NCI-H1436 treated with DMSO at 0.1 percent for 48 hours (cell line): ENCODE measurements at places on chromosomes 12 and 14.
A peak's percentile ranks its signal among the peaks of the same experiment; 100 is the strongest.

- no peak for DNase-seq
Observed at GRCh38 chr12:79331870-79332269, 358.9 kb downstream of the PAWR start.

GRCh38 chr12:132547205-132547740 lies 57.3 kb downstream of the FBRSL1 start:
- DNase-seq = no peak

DNA sequence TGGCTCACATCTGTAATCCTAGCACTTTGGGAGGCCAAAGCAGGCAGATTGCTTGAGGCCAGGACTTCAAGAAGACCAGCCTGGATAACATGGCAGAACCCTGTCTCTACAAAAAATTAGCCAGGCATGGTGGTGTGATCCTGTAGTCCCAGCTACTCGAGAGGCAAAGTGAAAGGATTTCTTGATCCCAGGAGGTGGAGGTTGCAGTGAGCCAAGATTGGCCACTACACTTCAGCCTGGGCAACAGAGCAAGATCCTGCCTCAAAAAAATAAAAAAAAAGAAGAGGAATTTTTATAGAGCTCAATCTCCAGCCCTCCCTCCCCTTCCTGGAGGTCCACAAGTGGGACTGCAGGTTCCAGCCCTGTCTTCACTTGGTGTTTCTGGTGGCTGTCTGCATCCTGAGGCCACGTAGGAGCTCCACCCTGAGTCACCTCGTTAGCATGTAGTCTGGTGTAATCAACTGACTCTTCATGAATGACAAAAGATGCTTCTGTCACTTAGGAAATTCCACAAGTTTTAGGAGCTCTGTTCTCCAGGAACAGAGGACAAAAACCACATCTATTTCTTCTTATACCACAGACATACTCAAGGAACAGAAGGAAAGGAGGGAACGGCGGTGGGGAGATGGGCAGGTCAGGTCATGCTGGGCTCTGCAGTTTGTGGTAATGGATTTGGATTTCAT lies 16.2 kb downstream of the CCDC62 start:
- no peak for DNase-seq

DNA sequence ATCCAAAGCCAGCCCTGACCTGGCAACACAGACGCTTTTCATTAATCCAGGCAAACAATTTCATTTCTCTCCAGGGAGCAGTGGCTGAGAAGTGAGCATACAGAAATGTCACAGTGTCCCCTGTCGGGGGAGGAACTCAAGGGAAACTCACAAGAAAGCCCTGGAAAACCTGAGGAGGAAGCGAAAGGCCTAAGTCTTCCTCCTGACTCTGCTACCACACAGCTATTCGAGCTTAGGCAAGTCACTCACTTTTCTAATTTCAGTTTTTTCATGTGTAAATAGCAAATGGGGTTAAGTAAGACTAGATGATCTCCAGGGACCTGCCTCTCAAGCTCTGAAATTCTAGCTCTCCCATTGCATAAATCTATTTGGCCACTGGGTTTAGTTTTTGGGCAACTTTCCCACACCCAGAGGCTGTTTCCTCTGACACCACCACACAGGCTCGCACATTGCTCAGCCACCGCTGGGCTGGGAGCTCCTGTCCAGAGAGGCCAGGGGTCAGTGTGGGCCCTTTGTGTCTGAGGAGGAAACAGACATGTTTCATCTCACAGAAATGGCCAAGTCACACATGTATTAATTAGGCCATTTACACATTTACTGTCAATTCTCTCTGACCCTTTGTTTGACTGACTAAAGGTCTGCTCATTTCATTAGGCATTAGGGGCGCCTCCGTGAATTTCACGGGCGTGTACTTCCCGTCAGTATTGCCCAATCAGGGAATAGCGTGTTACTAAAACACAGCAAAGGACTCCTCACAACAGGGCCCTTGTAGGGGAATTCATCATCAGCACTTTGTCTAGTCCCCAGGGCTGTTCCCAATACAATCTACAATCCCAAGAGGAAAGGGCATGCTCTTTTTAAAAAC lies 9.8 kb upstream of the PNMA1 start:
- DNase-seq = peak; percentile 9

DNA sequence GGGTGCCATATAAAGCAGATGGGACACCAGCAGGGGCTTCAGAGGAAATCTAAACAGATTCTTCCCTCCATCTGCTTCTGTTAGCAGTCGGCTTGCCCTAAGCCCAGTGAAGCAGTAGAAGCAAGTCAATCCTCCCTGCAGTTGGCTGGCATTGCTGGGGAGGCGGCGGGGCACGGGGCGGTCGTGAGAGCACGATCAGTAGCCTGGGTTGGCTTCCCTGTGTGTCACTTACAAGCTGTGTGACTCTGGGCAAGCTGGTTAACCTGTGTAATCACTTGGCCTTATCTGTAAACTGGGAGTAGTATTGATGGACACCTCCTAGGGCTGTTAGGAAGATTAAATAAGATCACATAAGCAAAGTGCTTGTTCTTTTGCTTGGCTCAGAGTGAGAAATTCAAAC lies 19.4 kb downstream of the MYRFL start:
- DNase-seq = no peak

DNA sequence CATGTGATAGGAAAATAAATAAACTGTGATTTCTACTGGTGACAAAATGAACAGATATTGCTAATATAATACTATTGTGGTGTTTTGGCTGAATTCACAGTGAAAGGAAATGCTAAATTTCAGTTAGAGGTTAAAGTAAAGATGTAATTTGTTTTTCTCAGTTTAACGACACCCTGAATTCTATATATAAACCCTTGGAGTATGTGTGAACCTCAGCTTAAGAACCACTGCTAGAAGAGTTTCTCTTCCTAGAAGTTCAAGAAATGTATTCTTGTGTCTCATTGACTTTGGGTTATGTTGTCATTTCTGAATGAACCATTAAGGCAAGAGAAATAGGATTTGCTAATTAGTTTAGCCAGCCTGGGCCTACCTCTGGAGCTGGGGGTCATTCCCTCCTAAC lies 8.2 kb downstream of the FBXO34 start:
- DNase-seq = no peak

GRCh38 chr12:91100906-91101305 lies 10.4 kb downstream of the LUM start:
- no peak for DNase-seq

DNA sequence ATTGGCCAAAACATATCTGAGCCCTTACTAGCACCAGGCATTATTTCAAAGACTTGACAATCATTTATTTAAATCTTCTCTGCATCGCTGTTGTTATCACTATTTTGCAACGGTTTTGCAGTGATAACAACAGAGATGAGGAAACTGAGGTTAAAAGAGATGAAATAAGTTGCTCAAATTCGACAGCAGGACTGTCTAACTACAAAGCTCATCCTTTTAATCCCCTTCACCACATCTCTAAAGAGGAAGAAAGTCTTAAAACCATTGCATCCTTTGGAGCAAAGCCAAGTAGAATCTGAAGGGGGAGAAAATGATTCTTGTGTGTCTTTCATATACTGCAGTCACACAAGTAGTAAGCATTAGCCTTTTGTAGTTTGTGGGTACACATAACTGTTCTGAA lies 14.8 kb upstream of the ETNK1 start:
- DNase-seq = no peak

DNA sequence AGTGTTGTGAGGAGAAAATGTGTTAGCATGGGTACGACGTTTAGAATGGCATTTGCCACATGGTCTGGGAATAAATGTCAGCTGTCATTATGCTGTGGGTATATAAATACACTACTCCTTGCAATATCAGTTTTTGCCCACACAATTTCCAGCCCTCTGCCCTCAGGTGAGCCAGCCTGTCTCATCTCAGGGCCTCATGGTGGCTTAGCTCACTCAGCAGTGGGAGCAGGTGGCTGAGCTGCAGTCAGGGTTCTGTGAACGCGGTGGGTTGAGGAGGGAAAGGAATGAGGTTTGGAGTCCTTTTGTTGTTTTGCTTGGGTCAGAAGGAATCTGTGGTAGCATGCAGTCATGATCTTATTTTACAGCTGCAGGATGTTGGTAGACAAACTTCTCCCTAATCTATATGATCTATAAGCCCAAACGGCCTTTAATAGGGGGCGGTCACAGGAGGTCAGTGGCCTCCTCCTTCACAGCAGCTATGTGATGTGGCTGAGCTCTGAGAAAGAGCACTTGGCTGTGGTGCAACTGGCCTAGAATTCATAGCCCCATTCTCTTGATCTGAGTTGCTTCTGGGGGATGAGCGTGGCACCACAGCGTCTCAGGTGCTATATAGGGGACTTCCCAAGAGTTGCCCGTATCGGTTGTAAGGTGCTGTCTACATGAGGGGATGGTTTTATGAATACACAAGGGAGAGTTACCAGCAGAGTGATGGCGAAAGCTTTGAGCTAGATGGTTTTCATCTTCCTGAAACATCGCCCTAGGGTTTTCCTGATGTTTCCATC lies 27.8 kb upstream of the KCNA5 start:
- DNase-seq = no peak

DNA sequence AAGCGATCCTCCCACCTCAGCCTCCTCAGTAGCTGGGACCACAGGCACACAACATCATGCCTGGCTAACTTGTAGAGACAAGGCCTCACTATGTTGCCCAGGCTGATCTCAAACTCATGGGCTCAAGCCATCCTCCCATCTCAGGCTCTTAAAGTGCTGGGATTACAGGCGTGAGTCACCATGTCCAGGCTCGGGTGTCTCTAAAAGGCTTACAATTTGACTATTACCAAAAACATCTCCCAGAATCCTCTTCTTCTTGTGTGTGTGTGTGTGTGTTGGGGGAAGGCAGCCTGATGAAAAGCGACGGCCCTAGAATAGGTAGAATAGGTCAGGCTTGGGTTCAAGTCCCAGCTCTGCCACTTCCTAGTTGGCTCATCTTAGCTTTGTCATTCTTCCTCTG lies 16.8 kb downstream of the MSI1 start:
- DNase-seq = no peak

DNA sequence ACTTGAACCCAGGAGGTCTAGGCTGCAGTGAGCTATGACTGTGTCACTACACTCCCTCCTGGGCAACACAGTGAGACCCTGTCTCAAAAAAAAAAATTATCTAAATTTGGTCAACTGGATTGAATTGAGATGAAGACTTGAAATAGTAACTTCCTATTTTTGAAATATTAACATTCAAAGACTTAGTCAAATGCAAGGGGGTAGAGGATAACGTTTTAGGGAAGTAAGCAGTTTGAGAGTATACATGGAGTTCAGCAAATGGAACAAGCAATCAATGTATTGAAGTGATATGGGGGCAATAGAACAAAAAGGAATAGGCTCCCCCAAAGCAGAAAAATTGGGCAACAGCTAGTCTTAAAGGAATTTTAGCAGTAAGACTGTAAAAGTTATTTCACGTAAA lies 4.6 kb upstream of the MFAP5 start:
- no peak for DNase-seq

DNA sequence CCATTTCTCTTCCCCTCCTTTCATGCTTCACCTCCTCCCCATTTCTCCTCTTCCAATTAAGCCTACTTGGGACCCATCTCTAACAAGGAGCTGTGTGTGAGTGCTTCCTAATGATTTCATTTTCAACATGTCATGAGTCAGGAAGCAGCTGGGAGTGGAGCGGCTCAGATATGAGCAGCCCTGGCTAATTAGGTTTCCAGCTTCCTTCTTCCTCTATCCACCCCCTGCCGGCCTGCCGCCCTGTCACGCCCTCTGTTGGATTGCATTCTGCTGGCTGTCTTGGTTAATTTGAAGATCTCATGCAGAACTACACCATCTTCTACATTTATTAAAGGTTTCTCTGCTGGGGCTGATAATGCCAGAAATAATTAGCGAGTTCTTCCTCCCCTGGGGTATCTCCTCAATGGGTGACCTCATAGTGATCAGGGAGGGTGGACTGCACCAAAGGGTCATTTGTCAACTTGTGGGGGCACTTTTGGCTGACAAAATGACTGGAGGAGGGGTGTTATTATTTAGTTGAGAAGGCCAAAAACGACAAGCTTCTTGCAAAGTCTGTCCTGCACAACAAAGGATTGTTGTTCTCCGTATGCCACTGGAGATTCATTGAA lies 300.9 kb upstream of the SRRM4 start:
- DNase-seq = no peak

- no peak for DNase-seq
Observed at GRCh38 chr14:52253503-52253902, 14.0 kb upstream of the PTGDR start.

- no peak for DNase-seq
Observed at GRCh38 chr14:49464885-49465284, 121.3 kb downstream of the RPS29 start.

DNA sequence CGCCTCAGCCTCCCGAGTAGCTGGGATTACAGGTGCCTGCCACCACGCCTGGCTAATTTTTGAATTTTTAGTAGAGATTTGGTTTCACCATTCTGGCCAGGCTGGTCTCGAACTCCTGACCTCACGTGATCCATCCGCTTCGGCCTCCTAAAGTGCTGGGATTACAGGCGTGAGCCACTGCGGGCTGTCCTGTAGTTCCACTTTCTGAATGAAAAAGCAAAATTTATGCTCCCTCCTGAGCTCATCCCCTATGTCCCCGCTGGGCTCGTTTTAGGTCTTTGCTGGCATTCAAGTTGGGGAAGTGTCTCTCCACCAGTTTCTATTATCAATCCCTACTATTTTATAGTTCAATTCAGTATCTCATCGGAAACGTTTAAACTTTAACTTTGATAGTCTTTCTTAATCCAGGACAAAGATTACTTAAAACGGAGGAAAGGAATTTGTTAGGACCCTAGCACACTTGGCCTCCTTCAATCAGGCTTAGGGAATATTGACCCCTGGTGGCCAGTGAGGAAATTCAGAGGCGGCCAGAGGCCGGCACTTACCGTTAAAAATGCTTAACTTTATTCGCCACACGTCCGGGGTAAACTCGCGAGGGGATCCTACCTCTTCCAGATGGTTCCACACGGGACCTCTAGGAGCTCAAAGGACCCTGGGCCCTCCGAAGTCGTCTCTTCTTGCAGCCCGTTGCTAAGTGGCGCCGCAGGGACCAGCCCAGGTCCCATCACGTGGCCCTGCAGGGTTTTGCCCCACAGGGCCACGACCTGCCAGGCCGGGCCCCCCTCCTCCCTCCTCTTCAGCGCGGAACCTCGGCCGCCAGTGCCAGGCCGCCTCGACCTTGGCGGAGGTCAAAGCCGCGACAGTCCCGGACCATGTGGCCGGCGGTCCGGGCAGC lies 11.4 kb upstream of the DNAL1 start:
- no peak for DNase-seq

- no peak for DNase-seq
Observed at GRCh38 chr12:133130808-133131128, 341 bp downstream of the ZNF10 start.

DNA sequence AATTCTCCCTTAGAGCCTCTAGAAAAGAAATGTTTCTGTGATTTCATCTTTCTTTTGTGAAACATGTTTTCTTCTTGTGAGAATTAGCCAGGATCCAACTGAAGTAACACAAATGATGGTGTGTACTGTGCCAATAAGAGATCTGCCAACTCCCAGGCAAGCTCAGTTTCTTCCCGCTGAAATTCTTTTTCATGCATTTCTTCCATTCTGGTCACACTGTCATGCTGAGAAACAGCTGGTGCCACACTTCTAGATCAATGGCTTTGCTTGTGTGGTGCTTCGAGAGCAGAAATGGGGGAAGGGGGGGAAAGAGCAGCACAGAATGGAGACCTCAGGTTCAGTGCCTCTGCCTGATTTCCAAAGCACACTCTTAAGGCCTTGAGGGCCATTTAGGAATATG lies 41.4 kb upstream of the FGF6 start:
- no peak for DNase-seq
